ENCODE measurements at places on chromosomes 1 and 21.

- peak; percentile 60 for DNase-seq
Measured at GRCh38 chr1:241202401-241202800, 154.6 kb downstream of the RGS7 start.

GRCh38 chr1:19441048-19441780, 44.1 kb downstream of the CAPZB start:
- DNase-seq, result no peak

DNA sequence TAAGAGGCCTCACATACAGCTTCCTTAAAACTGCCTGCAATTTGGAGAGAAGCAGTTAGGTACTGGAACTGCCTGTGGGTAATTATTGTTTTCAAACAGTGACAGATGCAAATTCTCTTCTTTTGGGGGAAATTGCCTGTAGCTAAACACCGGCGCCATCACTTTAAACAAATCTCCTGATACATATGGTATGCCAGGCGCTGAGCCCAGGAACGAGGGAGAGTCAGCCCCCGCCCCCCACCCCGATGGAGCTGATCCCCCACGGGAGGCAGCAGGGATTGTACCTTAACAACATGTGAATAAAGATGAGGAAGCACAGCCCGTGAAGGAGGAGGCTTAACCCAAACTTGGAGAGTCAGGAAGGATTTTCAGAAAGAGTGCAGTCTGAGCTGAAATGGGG, 7.1 kb downstream of the TMEM51 start:
- DNase-seq, result no peak

DNA sequence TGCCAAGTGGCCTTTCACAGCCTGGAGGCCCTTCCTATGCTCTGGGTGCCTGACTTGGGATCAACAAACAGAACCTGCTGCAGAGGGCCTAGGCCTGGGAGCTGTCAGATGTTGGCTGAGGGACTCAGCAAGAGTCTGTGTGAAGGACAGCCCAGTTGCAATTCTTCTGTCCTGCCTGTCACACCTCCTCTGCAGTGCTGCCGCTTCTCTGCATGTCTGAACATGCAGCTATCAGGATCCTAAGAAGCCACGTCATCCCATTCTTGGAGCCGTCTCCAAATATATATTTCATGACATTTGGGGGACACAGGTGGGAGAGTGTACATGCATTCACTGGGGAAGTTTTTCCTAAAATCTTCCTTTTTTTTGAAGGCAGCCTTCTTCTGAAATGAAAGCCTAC, 8.6 kb downstream of the FCAMR start:
- DNase-seq, result peak; percentile 18

DNA sequence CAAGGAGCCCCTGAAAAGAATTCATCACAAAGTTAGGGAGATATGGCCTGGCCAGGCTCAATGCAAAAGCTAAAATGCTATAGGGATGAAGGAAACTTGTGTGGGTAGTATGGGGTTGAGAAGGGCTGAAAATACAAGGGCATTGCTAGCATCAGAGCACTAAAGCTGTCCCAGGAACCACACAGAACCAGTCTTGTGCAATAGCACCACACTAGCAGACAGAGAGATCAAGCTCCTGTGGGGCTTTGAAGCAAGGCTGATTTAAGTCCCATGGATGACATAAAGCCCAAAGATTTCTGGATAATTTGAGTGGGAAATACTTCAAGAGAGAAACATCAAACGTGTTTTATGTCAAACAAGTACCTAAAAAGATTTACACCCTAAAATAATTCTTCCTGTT, 97.1 kb downstream of the VAV3 start:
- DNase-seq, result no peak

- DNase-seq, result no peak
Measured at GRCh38 chr1:2537784-2538115, 7.7 kb upstream of the HES5 start.

DNA sequence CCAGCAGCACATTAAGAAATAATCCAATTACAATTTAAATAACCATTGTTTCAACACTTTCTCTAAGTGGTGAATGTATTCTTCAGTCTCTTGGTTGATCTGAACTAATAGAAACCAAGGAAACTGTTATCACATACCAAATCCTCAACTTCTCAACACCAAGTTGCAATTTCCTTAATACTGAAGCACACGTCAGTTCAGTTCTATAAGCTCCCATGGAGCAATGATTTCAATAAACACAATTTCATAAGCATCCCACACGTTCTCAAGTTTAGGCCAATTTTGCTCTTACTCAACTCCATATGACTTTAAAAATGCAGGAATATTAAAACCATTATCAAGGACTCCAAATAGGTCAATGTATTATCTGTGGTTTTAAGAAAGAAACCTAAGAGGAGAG, 5.8 kb upstream of the ERG start:
- DNase-seq, result no peak

- peak; percentile 88 for DNase-seq
Measured at GRCh38 chr1:12078938-12079861, 16.1 kb downstream of the TNFRSF8 start.

DNA sequence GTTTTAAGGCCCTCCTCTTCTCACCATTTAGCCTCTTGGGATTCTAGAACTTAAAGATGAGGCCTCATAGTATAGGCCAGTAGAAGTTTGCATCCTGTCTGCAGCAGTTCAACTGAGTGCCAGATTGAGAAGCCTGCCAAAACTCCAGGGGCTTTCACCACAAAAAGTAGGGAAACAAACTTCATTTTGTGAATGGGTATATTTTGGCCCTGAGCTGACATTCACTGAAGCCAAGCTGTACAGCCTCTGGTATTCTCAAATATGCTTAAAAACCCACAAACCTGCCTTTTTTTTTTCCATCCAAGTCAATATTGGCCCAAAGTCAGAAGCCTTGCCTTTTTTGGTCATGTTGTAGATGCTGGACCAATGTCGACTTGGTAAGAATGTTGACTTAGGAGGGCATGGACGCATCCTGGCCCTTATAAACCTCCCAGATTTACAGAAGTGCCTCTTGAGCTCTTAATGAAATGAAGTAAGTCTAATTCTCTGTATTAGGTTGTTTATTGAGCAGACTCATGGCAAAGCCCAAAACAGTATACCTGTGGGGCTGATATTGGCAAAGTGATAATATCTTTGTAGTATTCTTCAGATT, 337.5 kb downstream of the CHRM3 start:
- no peak for DNase-seq

GRCh38 chr1:80962564-80962963, 838.2 kb upstream of the ADGRL2 start:
- no peak for DNase-seq

GRCh38 chr1:86846164-86846647, 67.7 kb downstream of the SELENOF start:
- no peak for DNase-seq

GRCh38 chr1:146021622-146022402, at the start of gene HJV:
HJV (minus strand) TSS chr1:146021735; CDS start chr1:146020231, 1,504 bp downstream.
- no peak for DNase-seq

- no peak for DNase-seq
Measured at GRCh38 chr1:19860418-19860817, 21.8 kb upstream of the OTUD3 start.

DNA sequence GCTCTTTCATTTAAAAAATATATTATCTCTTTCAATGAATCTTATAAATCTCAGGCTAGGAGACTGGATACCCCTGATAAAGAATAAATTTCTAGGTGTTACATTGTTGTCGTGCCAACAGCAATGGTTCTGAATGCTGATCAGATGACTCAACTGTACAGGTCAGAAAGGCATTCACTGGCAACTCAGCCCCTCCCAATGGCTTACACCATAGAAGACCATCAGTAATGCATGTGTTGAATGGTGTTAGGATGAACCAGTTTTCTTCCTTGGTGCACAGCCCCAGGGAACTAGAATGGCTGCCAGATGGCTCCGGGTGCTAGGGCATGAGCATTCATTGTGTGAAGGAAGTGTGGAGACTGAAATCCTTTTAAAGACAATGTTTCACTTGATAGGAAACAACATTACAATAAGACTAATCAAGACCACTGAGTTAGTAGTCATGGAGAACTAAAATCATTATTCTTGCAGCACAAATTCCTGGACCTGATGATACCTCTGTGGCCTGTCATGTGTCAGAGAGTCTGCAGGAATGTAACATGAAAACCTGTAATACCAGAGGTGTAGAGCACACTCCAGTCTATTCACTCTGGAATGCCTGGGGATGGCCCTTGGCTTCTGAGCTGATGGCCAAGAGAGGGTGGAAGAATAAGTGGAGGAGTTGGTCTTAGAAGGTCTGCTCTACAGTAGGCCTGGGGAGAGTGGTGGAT, 187.7 kb upstream of the LMO4 start:
- no peak for DNase-seq

- no peak for DNase-seq
Measured at GRCh38 chr1:171038284-171038683, 52.4 kb upstream of the FMO3 start.

DNA sequence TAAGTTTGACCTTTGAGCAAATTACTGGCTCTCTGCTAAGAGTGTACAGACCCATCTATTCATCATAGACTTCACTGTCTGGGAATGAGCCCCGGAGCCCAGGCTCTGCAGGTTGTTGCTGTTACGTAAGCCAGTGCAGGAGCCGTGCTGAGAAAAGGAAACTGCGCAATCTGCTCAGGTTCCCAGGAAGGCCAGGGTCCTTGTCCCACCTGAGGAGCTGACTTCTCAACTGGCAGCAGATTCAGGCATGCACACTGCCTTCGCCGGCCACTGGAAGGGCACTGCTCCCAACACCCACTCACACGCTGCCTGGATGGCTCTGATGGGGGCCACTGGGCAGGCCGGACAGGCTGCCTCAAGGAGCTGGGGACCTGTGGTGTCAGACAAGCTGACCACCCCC, 19.5 kb downstream of the RCAN1 start:
- DNase-seq, result no peak

- no peak for DNase-seq
Measured at GRCh38 chr1:3656450-3657095, 4.3 kb downstream of the TP73 start.

GRCh38 chr1:14666962-14667650, 68.6 kb downstream of the KAZN start:
- DNase-seq, result no peak

DNA sequence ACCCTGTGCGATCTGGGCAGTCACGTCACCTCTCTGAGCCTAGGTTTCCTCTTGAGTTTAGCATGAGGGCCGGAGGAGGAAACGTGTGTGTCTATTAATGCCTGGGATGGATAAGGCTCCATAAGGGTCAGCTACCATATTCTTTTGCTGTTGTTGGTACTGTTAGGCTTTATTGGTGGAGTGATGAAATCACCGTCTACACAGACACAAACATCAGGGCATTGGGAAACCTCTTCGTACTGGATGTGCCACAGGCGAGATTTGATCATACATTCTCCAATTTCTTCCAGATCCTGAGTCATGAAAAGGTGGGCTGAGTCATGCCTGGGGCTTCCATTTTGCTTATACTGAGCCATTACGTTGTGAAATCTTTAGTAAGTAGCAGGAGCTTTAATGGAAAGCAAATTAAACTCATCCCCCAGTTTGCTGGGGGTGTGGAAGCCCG, 24.9 kb upstream of the GRHL3 start:
- no peak for DNase-seq

DNA sequence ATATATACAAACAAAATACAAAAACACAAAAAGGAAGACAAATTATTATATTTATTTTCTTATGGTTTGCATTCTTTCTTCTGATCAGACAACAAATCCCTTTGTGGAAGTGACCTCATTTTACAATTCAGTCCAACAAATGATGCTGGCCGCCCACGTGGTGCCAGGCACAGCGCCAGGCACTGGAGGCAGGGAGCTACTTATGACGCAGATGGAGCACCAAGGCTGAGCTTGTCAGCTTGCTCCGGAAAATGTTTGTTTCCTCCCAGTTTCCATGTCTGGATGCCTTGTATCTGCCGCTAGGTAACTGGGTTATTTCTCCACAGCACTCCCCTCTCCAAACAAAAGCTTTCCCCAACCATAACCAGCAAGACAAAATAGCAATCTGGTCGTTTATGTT, 30.7 kb upstream of the CD34 start:
- DNase-seq, result no peak

DNA sequence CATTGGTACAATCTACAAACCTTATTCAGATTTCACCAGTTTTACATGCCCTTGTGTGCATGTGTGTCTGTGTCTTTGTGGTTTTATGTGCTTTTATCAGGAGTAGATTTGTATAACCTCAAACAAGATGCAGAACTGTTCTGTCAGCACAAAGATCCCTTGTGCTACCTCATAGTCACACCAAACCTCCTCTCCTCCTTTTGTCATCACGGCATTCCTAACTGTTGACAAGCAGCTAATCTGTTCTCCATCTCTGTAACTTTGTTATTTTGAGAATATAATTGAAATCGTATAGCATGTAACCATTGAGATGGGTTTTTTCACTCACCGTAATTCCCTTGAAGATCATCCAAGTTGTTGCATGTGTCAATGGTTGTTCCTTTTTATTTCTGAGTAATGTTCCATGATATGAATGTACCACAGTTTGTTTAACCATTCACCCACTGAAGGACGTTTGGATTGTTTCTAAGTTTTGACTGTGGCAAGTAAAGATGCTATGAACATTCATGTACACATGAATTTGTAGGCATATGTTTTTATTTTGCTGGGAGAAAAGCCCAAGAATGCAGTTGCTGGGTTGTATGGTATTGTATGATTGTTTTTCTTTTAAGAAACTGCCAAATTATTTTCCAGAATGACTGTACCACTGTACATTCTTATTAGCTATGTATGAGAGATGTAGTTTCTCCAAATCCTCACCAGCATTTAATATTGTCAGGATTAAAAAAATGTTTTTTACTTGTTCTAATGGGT, 78.1 kb upstream of the B3GALT2 start:
- DNase-seq, result no peak

DNA sequence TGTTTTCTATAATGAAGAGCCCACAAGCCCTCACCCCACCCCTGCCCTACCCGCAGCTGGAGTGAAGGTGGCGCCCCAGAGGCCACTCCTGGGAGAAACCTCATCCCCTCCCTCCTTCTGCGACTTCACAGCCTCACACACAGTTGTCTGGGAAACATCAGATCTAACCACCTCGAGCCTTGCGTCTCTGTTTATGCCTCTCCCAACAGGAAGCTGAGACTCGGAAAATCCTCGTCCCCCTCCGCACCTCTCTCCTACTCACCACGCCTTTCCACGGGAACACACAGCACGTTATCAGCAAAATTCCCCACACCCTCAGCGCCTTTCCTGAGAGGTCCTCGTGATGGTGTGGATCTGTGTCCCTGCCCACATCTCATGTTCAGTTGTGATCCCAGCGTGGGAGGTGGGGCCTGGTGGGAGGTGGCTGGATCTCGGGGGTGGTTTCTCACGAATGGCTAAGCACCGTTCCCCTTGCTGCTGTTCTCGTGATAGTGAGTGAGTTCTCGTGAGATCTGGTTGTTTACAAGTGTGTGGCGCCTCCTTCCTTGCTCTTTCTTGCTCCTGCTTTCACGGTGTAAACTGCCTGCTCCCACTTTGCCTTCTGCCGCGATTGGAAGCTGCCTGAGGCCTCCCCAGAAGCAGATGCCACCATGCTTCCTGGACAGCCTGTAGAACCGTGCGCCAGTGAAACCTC, 190.6 kb downstream of the KIF26B start:
- DNase-seq, result peak; percentile 66

- peak; percentile 76 for DNase-seq
Measured at GRCh38 chr1:159197561-159198557, 6.8 kb upstream of the ACKR1 start.
